ENCODE measurements at places on chromosomes 16 and 17.
A peak's percentile ranks its signal among the peaks of the same experiment; 100 is the strongest.

DNA sequence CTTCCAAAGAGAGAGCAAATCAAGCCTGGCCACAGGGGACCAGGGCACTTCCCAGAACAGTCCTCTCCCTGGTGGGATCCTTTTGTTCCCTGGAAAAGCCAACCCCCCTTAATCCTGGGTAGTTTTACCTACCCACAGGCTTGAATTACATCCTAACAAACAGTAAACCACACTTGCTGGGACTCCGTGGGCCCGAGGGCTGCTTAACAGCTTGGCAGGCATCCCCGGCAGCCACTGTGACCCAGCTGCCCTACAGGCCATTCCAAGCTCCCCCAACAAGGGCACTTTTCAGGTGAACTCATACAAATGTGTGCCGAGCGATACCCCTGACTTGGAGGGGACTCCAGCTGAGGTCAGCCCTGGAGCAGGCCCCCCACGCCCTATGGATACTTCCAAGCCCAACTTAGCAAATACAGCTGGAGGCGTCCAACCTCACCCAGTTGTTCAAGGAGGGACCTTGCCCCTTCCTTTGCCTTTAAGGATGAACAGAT, 26.4 kb downstream of the ADCY9 start:
- DNase-seq = no peak

DNA sequence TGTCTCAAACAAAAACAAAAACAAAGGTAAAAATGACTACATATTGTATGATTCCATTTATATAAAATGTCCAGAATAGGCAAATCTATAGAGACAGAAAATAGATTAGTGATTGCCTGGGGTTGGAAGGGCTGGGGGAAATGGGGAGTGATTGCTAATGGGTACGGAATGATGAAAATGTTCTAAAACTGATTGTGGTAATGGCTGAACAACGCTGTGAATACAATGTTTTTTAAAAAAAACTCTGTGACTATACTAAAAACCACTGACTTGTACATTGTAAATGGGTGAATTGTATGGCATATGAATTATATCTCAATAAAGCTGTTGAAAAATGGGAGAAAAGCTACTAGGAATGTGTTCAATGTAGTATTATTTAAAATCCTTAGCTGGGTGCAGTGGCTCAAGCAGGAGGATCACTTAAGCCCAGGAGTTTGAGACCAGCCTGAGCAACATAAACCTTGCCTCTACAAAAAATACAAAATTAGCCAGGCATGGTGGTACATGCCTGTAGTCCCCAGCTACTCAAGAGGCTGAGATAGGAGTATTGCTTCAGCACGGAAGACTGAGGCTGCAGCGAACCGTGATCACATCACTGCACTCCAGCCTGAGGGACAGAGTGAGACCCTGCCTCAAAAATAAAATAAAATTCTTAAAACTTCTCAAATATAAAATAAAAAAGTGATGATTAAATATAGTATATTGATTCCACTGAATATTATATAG, 47.9 kb downstream of the TOM1L2 start:
- DNase-seq = no peak

DNA sequence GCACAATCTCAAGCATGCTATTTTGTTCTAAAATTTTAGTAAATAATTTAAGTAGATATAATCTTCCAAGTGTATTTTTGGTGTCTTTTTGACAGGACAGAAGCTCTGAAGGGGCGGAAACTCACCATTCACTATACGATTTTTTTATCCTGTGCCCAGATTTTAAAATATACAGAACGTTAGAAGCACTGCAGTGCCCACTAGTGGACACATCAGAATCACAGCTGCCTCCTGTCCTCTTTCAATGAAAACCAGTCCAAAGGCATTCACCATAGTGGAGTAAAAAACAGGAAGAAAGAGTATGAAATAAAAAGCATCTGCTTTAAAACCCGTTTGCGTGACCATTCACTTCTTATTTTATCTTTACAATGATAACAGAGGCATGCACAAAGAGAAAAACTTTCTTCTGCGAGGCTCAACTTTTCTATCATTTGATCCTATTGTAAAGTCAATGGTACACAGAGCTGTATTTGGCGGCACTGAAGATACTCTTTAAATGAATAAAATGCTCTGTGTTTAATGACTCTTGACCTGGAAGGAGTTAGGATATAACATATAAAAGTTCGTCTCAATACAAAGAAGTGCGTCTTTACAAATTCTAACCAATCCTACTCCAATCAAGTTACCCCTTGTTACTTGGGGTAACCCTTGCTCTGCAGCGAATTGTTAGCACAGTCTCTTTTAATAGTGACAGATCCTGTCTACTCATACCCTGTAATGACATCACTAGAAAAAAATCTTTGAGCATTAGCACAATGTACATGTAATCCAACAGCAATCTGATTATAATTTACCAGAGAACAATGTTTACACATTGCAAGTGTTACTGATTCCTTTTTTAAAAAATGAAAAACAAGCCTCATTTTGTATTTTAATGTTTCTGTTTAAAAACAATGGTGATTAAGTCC, 339.8 kb upstream of the PSMD7 start:
- DNase-seq = no peak

DNA sequence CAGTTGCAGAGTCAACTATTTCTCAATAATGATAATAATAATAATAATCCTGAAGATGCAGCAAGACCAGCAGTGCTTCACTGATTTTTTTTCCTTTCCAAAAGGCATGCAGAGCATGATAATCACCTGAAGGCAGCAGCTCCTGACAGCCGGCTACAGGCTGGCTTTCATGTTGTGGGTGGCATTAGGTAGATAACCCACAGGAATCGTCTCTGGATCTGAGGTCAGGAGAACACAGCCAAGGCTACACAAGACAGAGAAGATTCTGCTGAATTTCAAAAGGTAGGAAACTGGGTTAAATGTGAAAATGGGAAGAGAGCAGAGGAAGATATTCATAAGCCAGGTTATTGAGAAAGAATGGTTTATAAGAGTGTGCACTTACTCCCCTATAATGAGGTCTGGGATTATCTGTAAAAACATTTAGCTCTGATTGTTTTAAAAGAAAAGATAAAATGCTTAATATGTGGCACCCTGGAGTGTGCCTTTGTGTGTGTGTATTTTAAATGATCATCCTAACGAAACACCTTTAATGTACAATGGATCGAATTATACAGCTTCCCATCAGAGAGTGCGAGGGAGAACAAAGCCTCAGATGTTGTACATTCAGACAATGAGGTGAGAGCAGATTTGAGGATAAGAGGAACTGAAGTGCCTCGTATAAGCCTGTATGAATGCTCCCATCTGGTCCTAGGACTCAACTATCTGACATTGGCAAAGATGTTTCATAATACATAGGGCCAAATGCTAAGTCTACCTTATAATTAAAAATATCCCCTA, 273.1 kb downstream of the PHKB start:
- DNase-seq = no peak

DNA sequence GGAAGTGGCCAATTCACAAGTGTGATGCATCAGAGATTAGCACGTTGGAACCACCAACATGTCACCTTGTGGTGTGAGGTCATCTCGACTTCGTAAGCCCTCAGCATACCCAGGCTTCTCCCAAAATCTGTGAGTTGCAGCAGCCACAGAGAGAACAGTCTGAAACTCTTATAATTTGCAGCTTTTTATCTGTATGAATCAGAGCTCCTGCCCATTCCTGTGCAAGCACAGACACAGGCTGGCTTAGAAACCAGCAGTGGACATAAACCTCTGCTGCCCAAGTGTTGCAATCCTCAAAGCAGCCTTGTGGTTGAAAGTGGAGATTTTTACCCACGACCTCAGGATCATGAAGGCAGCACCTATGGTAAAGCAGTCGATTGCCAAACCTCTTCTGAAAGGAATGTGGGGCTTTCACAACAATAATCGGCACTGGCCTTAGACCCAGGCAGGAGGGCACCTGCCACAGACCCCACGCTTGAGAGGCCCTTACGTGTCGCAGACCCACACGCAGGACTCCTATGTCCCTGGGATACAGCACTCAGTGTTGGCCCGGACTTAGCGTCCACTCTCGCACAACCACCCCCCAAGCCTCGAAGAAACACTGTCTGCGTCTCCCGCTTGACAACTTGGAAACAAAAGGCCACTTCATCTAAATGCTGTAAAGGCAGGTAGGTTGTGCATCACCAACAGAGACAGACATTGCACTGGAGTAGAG, 24.5 kb upstream of the OSGIN1 start:
- no peak for DNase-seq

- no peak for DNase-seq
Measured at GRCh38 chr16:47774661-47775060, 313.5 kb downstream of the PHKB start.

DNA sequence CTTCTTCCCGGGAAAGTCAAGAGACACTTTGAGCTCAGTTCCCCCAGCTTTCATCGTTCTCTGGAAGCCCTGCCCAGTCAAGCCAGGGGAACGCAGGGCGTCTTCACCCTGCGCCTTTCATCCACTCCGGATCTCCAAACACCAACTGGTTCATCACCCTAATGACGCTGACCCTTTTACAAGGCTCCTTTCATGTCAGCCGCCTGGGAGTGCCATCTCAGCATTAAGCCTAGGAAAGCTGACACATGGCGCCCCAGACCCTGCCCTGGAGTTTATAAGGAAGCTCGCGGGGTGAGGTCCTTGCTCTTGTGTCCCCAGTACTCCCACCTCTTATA, 594 bp upstream of the DNAJC7 start:
- DNase-seq = no peak

- no peak for DNase-seq
Measured at GRCh38 chr17:8044819-8045810, 6.3 kb downstream of the ALOX15B start.

- DNase-seq = no peak
Measured at GRCh38 chr16:21685034-21685455, 21.3 kb downstream of the OTOA start.

- DNase-seq = no peak
Measured at GRCh38 chr17:75592348-75593020, 4.9 kb downstream of the MYO15B start.

DNA sequence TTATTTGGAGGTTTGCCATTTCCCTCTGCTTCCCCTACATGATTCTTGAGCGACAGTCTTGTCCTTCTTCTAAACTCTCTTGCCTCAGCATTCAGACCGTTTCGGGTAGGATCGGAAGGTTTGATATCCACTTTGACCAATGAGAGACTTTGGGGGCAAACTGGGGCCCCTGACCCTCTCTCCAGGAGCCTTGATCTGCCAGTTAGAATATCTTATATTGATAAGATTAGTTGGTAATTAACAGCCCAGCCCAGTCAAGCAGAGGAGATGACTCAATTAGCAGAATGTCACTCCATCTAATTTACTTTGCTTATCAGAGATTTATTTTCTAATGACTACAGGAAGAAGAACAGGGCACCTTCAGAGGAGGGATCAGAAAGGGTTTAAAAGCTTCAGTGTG, 532.8 kb downstream of the XYLT1 start:
- DNase-seq = no peak

- DNase-seq = peak; percentile 36
Measured at GRCh38 chr17:36673637-36674277, 72.4 kb downstream of the MRM1 start.

DNA sequence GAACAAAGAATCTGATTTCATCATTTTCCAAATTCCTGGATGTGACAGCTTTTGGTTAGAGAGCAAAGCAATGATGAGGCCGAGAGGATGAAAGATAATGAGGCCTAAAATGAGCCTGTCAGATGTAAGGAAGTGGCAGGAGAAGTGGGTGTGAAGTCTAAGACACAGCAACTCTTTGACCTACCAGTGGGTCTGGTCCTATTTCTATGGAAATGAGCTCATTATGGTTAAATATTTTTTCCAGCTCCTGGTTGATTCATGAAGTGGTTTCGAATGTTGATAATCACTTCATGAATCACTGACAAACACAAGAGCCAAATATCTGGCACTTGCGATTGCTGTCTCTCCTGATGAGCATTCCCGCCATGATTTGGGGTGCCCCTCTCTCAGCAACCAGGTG, 273.3 kb upstream of the CDH5 start:
- no peak for DNase-seq

- DNase-seq = no peak
Measured at GRCh38 chr17:82025401-82026107, 2.4 kb downstream of the LRRC45 start.

GRCh38 chr16:50172195-50172922, 19.3 kb downstream of the TENT4B start:
- no peak for DNase-seq

DNA sequence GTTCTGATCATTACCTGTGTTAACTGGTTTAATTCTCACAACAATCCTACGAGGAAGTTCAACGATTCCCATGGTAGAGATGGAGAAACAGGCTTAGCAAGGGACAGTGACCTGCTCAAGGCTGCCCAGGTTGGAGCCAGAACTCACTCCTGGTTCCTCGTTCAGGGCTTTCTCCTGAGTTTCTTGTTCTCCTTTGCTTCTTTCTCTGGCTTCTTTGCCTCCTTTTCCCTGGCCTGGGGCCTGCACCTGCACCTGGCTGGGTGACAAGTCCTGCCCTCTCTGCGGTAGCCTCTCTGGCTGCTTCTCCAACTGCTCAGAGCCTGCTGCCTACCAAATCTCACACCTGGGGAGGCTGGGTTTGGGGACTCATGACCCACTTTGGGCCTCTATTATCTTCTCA, 2.8 kb downstream of the CCL22 start:
- DNase-seq = no peak

- DNase-seq = no peak
Measured at GRCh38 chr16:375927-376816, 5.6 kb downstream of the PGAP6 start.

GRCh38 chr17:72931163-72931562, 161.3 kb downstream of the SLC39A11 start:
- DNase-seq = no peak

GRCh38 chr17:41962768-41963434, 3.7 kb upstream of the CNP start:
- DNase-seq = peak; percentile 78

GRCh38 chr17:83143817-83144231, 64.4 kb downstream of the METRNL start:
- DNase-seq = no peak

GRCh38 chr16:3652373-3653195, 1.9 kb upstream of the DNASE1 start:
- DNase-seq = no peak

- no peak for DNase-seq
Measured at GRCh38 chr16:57588831-57589230, 39.6 kb upstream of the ADGRG1 start.

DNA sequence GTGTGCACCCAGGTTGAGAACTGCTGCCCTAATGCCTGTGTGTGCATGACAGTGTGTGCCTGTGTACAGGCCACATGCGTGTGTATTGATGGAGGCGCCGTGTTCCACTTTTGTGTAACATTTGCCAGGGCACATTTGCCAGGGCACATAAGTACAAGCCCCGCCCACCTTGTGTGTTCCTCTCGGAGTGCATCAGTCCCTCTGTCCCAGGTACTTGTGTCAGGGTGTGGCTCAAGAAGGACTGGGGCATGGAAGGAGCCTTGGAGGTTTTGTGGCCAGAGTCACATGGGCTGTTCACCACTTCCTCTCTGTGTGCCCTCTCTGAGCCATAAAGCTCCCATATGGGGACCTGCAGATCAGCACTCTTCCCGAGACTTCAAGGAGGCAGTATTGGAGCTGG, 73.9 kb downstream of the MRM1 start:
- peak; percentile 34 for DNase-seq

Measured in activated T-cell treated with anti-CD3 and anti-CD28 coated beads, Interleukin-2, amount 50 U/mL, for 24 hours (primary cell).